ENCODE measurements at places on chromosomes 3 and 15. TPM values are rescaled to one million over a fixed set of nuclear protein-coding genes. Genes with fewer than 3 reads are reported as not detected.

- H3K27ac ChIP-seq: no peak overlapping the region
- DNase-seq: no peak
- H3K36me3 ChIP-seq: peaks cover 31% of the 10 kb centered on the region
- no peak overlapping the region for H3K4me3 ChIP-seq
Observed at GRCh38 chr3:53235545-53235944, 20.3 kb downstream of the TKT start.

DNA sequence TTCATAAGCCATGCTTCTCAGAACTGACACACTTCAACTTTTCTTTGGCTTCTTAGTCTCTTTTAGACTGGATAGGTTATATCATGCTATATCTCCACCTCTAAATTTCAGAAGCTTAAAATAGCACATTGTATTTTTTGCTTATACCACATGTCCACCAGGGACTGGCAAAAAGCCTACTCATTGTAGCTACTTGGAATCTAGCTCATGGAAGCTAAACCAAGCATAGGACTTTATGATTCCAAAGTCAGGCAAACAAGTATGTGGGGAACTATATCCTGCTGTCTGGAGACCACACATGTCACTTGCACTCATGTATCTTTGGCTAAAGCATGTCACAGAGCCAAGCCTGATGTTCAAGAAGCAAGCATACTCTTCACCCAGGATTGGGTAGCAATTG is 245.0 kb upstream of the RASGRP1 start:
- no peak for DNase-seq
- H3K27ac ChIP-seq: no peak overlapping the region
- no peaks in the 10 kb centered on the region for H3K4me1 ChIP-seq
- H3K27me3 ChIP-seq: peaks cover 2% of the 10 kb centered on the region

- no peaks in the 10 kb centered on the region for H3K36me3 ChIP-seq
- no peaks in the 10 kb centered on the region for H3K4me1 ChIP-seq
- H3K27me3 ChIP-seq: no peaks in the 10 kb centered on the region
- DNase-seq: no peak
- no peak overlapping the region for H3K4me3 ChIP-seq
- no peak overlapping the region for H3K27ac ChIP-seq
Observed at GRCh38 chr3:18098960-18099587, 326.1 kb downstream of the SATB1 start.

DNA sequence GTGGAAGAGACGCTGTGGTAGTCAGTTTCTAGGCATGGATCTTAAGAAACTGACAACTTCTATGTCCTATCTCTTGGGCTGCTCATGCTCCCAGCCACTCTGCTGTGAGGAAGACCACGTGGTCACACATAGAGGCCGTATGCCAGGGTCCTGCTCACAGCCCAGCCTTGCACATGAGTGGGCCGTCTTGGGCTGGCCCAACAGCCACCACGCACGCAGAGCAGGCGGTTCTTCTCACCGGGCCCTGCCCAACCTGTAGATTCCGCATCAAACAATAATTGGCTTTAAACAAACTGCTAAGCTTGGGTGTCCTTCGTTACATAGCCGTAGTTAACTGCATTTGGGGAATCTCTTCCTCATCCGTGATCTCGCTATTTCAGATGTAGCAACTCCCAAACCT is 26.0 kb downstream of the SLC41A3 start:
- peaks cover 2% of the 10 kb centered on the region for H3K36me3 ChIP-seq
- no peak overlapping the region for H3K27ac ChIP-seq
- no peak for DNase-seq
- H3K4me3 ChIP-seq: no peak overlapping the region
- no peaks in the 10 kb centered on the region for H3K27me3 ChIP-seq

Gene IGDCC3
- total RNA-seq: not detected

DNA sequence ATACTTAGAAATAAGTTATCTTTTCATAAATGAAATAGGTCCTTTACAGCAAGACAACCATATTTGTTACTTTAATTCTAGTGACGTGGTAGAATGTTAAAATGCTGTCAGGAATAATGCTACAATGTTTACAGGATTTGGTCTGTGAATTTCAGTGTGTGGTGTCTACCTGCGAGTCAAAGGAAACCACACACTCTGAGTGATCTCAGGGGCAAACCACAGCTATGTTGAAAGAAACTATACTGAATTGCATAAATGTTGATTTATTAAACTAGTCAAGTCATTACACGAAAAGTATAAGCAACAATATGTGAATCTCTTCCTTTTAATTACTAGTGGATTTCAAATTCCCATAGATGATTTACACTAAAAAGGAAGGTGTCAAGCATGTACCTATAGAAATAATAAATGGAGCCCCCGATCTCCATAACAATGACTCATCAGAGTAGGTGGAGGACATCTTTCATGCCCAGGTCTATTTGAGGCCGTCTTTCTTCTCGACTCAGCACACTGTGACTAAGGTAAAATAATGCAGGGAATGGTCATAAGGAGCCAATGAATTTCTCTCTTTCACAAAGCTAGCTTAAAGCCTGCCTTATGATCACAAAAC is 463.0 kb downstream of the ERC2 start:
- no peaks in the 10 kb centered on the region for H3K4me1 ChIP-seq
- no peak for DNase-seq
- H3K36me3 ChIP-seq: no peaks in the 10 kb centered on the region
- H3K27ac ChIP-seq: no peak overlapping the region

Gene RAB8B
- 56.2 TPM for total RNA-seq

Gene RARB
- not detected for total RNA-seq

Gene ULK3
- 101 TPM for total RNA-seq

DNA sequence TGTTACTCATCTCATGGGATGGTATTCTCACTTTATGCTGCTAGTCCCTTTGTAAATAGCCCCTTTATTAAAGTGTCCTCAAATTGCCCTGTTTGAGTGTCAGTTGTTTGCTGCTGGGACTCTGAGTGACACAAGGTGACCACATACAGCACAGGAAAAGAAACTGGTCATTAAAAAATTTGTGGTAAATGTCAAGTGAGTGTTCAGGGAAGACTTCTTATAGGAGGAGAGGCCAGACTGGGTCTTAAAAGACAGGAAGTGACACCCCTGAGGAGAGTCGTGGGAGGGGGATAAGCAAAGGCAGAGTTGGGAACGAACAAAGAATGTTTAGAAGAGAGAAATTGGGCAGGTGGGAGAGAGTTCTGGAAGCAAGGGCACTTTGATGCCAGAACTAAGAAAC is 35.2 kb downstream of the CCR3 start:
- H3K4me3 ChIP-seq: no peak overlapping the region
- DNase-seq: no peak
- H3K36me3 ChIP-seq: no peaks in the 10 kb centered on the region

GRCh38 chr15:94229591-94230369 is 1.6 kb upstream of the MCTP2 start:
- H3K4me1 ChIP-seq: peaks cover 26% of the 10 kb centered on the region
- peak; percentile 24 for DNase-seq
- no peaks in the 10 kb centered on the region for H3K27me3 ChIP-seq
- H3K27ac ChIP-seq: peak overlapping the region; percentile 87
- H3K36me3 ChIP-seq: no peaks in the 10 kb centered on the region

GRCh38 chr15:45106002-45106790 is 7.8 kb downstream of the DUOX2 start:
- peaks cover 58% of the 10 kb centered on the region for H3K27me3 ChIP-seq
- H3K36me3 ChIP-seq: no peaks in the 10 kb centered on the region
- no peak for DNase-seq
- H3K4me3 ChIP-seq: no peak overlapping the region
- no peak overlapping the region for H3K27ac ChIP-seq
- no peaks in the 10 kb centered on the region for H3K4me1 ChIP-seq

DNA sequence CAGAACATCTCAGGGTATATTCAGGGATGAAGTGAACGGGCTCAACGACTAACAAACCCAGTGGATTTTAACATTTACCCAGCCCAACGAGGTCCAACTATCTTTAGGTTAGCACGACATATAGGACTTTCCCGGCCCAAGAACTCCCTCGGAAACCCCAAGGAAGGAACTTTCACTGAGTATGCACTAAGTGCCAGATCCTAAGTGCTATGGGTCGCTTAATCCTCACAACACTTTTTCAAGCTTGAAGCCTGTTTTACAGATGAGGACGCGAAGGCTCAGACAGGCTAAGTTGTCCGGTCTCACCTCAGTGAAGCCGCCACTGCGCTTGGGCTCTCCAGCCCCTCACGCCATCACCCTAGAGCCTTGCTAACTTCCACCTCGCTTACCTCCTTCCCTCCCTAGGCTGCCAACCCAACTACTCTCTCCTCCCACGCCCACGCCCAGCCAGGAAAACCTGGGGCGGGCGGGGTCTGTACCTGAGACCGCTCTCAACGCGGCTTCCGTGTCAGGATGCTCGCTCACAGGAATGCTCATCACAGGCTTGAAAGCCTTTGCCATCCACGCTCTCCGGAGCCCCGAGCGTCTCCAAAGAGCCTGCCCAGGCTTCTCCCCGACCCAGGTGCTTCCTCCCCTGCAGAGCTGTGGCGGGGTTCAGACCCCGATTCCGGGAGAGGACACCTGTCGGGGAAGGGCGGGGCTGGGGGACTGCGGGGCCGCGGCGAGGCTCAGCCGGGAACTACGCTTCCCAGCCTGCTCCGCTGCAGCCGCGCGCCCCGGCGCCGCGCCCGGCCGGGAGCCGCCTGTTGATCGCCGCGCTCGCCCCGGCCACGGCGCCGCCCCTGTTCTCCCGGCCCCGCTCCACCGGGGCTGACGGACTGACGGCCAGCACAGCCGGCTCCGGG is at the start of gene TMOD2:
TSS of gene TMOD2 (plus strand) at position 806 of the 905 bp plus-strand sequence. CDS start 14,845 bp downstream, outside the sequence.
- H3K4me3 ChIP-seq: peak within 1 kb of the TSS; percentile 77
- H3K36me3 ChIP-seq: no peaks in the 10 kb centered on the region
- DNase-seq: peak; percentile 30
- H3K27me3 ChIP-seq: no peaks in the 10 kb centered on the region
- peaks cover 14% of the 10 kb centered on the region for H3K4me1 ChIP-seq

DNA sequence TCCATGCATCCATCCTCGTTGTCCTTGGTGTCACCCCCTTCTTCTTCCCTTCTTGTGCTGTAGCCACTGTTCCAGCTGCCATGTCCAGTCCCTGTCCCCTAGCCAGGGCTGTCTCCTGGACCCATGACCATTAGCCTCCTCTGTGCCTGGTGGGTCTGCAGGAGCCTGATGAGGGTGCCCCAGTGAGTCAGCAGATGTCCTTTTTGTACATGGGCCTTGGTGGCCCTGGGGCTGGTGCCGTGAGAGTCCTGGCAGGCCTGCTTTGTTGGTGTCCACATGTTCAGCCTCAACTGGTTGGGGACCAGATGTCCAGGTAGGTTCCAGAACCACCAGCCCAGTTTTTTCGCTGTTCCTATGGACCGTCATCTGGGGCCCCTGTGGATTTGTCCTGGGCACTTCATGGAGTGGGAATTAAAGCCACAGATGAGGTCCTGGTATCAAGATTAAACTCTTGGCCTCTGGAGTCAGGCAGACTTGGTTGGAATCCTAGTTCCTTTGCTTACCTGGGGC is 66.1 kb downstream of the FBLN2 start:
- no peak overlapping the region for H3K4me3 ChIP-seq
- no peaks in the 10 kb centered on the region for H3K4me1 ChIP-seq
- DNase-seq: no peak
- H3K36me3 ChIP-seq: no peaks in the 10 kb centered on the region
- peaks cover 6% of the 10 kb centered on the region for H3K27me3 ChIP-seq

- no peak overlapping the region for H3K4me3 ChIP-seq
- no peak for DNase-seq
- H3K36me3 ChIP-seq: no peaks in the 10 kb centered on the region
- peaks cover 28% of the 10 kb centered on the region for H3K4me1 ChIP-seq
- H3K27me3 ChIP-seq: no peaks in the 10 kb centered on the region
- no peak overlapping the region for H3K27ac ChIP-seq
Observed at GRCh38 chr3:15470261-15470660, 42.9 kb downstream of the EAF1 start.

DNA sequence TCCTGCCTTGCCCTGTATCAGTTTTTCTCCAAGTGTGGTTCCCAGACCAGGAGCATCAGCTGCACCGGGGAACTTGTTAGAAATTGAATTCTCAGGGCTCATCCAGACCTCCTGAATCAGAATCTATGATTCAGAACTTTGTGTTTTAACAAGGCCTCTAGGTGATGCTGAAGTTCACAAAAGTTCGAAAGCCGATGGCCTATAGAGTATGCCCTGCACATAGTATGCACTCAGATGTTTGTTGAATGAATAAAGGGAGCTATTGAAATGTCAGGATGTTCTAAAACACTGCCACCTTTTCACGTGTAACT is 664 bp upstream of the LARP6 start:
- no peaks in the 10 kb centered on the region for H3K4me1 ChIP-seq
- no peak for DNase-seq
- H3K36me3 ChIP-seq: no peaks in the 10 kb centered on the region
- H3K27ac ChIP-seq: no peak overlapping the region
- H3K4me3 ChIP-seq: no peak overlapping the region
- H3K27me3 ChIP-seq: peaks cover 12% of the 10 kb centered on the region

Gene ARL13B
- 6.0 TPM for total RNA-seq

GRCh38 chr3:160193644-160194192 is 31.5 kb upstream of the C3orf80 start:
- DNase-seq: no peak
- H3K36me3 ChIP-seq: no peaks in the 10 kb centered on the region
- H3K27ac ChIP-seq: no peak overlapping the region
- H3K4me3 ChIP-seq: no peak overlapping the region

DNA sequence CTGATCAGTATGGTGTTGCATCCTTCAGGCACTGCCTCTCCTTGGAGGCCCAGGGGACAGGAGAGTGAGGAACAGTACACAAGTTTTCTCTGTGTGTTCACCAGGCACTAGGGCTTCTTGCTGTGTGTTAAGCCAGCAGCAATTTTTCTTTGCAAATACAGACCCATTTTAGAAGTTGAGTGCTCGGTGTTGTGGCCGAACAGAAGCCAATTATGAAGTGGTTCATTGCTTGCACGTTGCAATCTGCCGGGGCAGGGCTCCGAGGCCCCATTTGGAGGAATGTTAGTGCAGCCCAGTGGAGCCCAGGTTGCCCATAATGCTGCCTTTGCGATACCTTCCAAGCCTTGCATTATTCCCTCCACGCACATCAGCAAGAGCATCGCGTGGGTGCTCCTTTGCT is 51.0 kb downstream of the EPHB1 start:
- H3K4me3 ChIP-seq: no peak overlapping the region
- H3K27ac ChIP-seq: no peak overlapping the region
- H3K4me1 ChIP-seq: no peaks in the 10 kb centered on the region
- H3K27me3 ChIP-seq: no peaks in the 10 kb centered on the region
